ENCODE measurements at places on chromosomes 12 and 14.

GRCh38 chr14:89187501-89187900, 229.5 kb downstream of the FOXN3 start:
- no peak for DNase-seq

DNA sequence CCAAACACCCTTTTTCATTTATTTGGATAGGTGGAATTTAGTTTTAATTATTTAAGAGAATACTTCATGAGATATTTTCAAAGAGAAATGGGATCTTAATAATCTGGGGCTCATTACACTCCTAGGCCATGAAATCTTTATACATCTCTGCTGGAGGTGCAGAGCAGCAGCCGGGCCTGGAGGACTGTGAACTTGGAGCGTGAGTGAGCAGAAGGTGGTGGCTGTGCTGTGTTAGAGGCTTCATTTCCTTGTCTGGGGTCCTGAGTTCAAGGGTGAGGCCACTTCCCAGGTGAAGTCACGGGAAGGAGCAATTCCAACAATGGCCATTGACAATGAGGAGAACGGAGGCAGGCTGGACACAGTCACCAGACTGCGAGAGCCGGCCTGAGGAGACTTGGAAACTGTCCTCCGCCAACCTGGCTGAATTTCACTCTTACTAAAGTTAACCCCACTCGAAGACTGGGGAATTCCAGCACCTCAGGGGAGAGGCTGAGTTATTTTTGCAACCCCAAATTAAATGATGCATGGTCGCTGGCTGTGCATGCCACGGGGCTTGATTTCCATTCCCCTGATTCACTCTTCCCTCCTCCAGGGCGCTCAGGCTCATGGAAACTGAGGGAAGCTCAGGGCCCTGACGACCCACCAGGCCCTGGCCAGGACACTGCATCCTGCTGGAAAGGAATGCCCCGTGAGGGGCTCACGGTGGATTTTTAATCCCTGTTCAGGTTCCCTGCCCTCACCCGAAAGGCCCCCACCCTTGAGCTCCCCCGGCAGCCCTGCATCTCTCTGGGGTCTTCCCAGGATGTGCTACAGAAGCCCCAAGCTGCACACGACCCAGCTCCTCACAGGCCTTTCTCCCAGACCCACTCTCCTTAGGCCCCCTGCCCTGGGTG, 22.6 kb upstream of the TRAF3 start:
- DNase-seq: no peak

DNA sequence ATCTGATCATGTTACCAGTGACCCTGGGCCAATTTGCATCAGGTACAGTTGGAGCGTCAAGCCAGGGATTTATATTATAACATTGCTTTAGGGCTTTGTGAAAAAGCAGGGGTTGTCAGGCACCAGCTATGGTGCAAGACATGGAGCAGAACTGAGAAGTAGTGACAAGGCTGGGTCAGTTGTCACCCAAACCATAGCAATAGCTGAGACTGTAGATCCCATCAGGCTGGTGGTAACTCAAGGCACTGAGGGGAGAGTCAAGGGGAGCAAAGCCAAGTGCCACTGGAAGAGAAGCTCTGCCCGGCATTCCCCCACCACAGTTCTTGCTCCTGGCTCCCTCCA, 16.9 kb downstream of the BCL2L14 start:
- DNase-seq: no peak

GRCh38 chr12:80513211-80513610, 69.2 kb downstream of the PTPRQ start:
- DNase-seq: no peak

DNA sequence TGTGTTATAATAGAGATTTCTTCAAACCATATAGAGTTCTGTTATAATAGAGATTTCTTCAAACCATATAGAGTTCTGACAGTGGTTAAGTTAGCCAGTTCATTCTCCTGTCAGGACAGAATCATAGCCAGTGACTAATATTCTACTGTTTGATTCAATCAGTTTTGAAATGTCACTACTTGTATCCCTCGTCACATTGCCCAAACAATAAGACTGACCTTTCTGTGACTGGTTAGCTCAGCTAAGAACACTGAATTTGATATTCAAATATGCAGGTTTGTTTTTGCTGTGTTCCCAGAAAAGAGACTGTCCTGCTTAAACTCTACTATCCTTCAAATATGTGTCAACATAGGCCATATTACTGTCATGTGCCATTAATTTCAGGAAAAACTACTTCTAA, 74.4 kb downstream of the ALG10B start:
- no peak for DNase-seq

- no peak for DNase-seq
Observed at GRCh38 chr14:84108746-84109457, 1421.0 kb upstream of the FLRT2 start.

DNA sequence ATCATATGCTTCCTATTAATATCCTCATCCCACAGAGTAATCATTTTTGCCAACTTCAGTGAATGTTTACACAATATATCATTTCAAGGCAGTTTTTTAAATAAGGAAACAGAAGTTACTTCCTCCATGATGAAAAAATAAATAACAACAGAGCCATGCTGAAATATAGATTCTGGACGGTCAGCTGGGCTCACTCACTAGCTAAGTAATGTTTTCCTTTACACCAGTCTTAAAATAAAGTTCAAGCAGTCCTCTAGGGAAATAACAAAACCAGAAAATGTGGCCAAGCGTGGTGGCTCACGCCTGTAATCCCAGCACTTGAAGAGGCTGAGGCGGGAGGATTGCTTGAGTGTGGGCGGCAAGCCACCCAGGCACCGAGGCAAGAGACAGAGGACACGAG, 28.7 kb downstream of the AICDA start:
- no peak for DNase-seq

- peak; percentile 38 for DNase-seq
Observed at GRCh38 chr12:53381731-53382630, 2.0 kb downstream of the SP1 start.

- no peak for DNase-seq
Observed at GRCh38 chr12:76855271-76855670, 23.5 kb downstream of the CSRP2 start.

DNA sequence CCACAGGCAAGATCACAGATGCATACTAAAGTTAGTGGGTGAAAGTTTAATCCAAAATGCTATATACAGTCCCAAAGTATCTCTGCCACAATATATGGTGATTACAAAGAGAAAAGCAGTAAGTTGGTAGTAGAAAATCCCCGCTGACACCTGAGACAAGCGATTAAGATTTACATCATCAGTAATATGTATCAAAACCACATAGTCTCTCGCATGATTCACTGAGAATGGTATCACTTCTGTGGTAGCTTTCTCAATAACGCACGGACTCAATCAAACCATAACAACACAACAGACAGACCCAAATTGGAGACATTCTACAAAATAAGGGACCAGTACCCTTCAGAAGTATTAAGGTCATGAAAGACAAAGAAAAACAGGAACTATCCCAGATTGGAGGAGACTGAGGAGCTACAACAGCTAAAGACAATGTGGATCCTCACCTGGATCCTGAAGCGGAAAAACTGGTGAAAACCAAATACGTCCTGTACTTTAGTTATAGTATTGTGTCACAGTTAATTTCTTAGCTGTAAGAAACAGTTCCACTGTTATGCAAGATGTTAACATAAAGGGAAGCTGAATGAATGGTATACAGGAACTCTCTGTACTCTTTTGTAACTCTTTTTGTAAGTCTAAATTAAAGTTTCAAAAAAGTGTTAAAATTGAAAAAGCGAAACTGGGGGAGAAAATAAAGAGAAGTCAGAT, 51.0 kb downstream of the SPTLC2 start:
- DNase-seq: no peak

- DNase-seq: no peak
Observed at GRCh38 chr14:54554401-54554800, 12.5 kb upstream of the SAMD4A start.

- no peak for DNase-seq
Observed at GRCh38 chr14:91402348-91402747, 15.3 kb downstream of the CCDC88C start.

DNA sequence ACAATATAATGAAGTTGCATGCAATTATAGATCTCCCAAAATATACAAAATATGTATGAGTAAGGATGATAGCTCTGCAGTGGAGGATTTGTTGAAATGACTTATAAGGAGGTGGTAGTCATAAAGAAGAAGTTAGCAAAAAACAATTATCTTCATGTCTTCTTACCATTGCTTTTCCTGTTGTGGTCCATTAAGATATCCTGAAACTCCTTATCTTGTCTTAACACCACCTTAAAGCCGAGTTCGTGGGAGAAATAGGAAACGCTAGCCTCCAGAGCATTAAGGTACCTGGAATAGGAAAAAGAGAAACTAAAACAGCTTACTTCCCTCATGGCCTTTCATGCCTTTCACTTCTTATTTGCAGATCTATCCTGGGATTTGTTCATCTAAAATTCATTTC, 15.2 kb downstream of the GUCY2C start:
- no peak for DNase-seq

DNA sequence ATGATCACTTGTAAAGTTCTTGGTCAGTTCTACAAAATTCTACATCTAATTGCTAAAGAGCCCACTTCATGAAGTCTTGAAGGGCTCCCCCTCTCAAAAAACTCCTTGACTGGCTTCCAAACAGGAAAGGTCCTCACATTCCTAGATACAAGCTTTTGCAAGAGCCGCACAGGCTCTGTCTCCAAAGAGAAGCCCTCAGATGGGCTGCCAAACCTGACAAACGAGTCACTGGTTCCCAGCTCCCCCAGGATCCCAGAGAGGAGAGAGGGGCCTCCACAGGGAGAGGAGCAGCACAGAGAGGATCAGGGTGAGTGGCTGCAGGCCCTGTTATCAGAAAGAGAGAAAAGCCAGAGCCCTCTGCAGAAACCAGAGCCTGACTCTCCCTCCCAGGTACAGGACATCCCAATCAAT, 5.8 kb downstream of the NID2 start:
- no peak for DNase-seq

GRCh38 chr12:111764120-111764821, 2.5 kb upstream of the ALDH2 start:
- DNase-seq: no peak

DNA sequence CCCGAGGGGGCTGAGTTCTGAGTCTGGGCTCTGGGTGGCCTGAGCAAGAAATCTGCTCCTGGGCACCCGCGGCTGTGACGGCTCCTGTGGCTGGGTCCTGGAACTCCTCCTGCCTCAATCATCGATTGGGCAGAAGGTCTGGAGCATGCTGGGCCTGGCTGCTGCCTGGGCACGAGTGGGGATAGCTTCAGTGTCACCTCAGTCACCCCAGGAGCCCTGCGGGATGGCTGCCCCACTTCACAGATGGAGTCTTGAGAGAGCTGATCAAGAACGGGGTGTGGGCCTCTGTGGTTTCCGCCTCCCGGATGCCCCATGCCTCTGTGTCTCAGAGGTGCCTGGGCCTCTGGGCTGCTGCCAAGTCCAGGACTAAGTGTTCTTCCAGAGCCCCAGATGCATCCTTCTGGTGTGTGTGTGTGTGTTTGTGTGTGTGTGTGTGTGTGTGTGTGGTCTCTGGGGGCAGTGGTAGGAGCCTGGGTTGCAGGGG, 185.6 kb upstream of the C14orf180 start:
- DNase-seq: peak; percentile 67

GRCh38 chr12:123141615-123142517, 9.0 kb downstream of the PITPNM2 start:
- no peak for DNase-seq

DNA sequence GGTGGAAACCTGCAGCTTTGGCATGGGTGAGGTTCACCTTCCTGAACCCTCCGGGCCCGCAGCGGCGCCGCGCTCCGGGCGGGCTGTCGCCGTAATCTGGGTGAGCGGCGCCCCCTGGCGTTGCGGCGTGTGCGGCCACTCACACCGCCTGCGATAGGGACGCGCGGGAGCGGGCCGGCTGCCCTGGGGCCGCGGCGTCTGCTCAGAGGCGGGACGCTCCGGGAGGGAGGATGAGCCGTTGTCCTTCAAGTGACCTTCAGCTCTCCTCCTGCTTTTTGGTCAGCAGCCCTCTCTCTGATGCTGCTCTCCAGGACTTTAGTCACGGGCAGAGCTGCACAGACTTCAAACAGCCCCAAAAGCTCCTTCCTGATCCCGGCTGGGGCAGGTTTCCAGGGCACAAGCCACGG, 211.7 kb upstream of the FKBP4 start:
- peak; percentile 72 for DNase-seq

- no peak for DNase-seq
Observed at GRCh38 chr14:29927376-29928116, at the start of gene PRKD1. Gene PRKD1 (minus strand): TSS chr14:29927847.

GRCh38 chr12:3364661-3365462, 126.1 kb upstream of the PRMT8 start:
- no peak for DNase-seq

DNA sequence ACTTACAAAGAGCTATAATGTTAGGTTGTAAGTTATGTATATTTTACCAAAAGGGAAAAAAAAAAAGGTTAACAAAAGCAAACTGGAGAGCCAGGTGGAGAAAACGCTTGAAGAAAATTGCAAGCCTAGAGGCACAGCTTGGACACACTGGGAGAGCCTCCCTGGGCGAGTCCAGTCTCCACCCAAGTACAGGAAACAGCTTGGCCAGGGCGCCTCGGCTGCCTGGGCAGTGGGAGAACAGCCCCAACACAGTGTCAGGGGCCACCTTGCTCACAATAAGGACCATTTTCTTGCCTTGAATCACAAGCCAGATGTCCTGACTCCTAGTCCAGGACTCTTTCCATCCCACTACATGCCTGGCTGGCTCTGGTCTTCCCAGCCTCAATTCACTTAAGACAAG, 33.3 kb downstream of the TTC7B start:
- no peak for DNase-seq

DNA sequence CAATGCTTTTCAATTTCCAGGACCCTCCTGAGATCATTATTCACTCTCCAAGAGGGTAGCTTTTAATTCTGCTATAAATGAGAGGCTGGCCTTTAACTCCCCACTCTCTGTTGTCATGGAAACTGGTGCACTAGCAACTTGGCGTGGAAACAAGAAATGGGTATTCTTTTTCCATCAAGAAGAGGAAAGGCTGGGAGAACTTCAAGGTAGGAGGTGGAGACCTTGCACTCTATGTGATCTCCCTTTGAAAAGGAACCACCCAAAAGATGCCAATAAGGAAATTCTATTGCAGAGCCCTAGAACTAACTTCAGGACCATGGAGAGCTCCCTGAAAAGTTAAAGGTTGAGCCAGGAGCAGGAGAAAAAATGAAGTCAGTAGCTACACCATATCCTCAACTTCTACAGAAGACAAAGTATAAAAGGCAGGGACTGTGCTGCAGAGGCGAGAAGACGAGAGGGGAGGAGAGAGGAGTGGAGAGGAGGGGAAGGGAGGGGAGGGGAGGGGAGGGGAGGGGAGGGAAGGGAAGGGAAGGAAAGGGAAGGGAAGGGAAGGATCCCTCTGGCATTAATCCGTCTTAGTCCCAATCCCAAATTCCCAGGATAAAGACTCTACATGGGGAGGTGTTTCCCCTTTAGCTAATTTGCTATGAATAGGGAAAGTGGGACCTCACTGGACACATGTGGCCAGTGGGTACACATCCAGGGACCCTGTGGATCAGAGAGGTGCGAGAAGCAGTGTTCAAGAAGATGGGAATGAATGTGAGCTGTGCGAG, 46.7 kb upstream of the FICD start:
- DNase-seq: no peak
